ENCODE measurements at places on chromosomes 13 and 19.

DNA sequence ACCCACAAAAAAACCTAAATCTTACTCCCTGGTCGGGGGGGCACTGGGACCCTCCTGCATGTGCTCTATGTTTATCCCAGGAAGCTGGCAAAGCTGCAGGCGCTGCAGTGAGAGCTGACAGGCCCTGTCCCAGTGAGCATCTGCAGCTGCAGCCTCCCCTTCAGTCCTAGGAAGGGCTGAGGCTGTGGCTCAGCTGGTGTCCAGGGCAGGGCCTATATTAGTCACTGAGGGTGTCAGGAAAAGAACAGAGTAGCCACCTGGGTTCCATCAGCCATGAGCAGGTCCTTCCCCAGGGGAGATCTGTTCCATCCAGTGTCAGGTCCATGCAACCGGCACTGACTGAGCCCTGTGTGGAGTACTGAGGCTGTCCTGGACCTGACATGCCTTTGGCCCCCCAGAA, 120.5 kb downstream of the TNFRSF19 start:
- no peak for DNase-seq

DNA sequence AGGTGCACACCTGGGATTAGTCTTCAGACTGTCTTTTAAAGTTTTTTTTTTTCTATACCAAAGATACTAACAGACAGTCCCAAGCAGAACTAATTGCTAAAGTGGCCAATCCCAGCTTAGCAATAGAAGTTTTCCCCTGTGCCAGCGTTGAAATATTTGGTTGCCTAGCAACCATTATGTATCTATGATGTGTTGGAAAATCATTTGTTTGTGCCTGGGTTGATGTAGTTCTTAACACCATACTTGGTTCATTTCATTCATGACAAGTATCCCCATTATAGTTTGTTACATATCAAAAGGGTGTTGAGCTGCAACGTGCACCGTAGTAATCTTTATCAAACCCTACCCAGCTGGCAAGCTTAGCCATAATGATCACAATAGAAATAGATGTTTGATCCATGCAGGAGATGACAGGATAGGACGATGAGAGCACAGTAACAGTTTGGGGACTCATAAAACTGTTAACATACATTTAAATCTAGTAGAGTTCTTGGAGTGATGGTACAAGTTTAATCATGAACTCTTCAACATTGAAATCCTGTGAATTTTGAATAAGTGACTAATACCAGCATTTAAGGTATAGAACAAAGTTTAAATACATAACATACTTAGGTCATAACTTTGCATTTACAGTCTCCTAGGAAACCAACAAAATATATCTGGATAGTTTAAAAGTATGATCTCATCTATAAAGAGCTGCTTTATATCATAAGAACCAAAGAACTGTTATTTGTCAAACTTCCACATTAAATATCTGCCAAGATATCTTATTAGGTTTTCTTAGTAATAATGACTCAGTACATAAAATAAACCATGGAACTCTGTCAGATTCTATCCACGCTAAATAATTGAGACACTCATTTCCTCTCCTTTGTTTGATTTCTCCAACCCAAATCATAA, 73.4 kb downstream of the MBNL2 start:
- DNase-seq = peak; percentile 89

DNA sequence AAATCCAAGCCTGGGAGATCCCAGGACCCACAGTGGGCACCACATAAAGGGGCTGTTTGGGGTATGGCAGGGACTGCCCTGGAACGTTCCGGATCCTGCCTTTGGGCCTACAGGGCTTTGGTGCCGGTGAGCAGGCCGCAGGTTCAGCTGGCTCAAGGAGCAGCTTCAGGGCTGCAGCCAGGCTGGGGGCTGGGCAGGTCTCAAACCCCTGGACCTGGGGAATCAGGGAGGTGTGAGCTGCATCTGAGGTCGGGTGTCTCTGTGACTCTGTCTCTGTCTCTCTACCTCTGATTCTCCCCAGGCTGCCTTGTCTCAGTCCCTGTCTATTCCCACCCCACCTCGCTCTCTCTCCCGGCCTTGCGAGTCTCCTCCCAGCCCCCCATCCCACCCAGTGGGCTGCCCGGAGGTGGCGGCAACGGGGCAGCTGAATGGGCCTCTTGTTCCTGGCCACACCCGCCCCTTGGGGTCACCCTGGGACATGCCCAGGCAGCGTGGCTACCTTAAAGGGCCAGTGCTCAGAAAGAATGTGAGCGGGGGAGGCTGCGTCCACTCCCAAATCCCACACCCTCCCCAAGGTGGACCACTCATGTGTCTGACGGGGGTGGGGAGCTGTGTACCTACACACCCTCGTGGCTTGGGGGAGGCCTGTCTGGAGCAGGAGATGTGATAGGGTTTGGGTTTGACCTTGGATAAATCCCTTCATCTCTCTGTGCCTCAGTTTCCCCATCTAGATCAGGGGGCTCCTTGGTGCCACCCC, 31.1 kb downstream of the NFIC start:
- no peak for DNase-seq

- peak; percentile 41 for DNase-seq
Observed at GRCh38 chr13:100382785-100383184, 205.8 kb downstream of the GGACT start.

GRCh38 chr19:6891761-6892385, 4.5 kb downstream of the ADGRE1 start:
- DNase-seq = no peak

GRCh38 chr13:93727211-93728141, 500.9 kb downstream of the GPC6 start:
- peak; percentile 53 for DNase-seq

GRCh38 chr13:65540175-65540574, 1690.0 kb downstream of the PCDH9 start:
- DNase-seq = peak; percentile 7

GRCh38 chr13:30121244-30121643, 186.1 kb downstream of the KATNAL1 start:
- DNase-seq = no peak
